ENCODE measurements at places on chromosomes 13 and 19.

DNA sequence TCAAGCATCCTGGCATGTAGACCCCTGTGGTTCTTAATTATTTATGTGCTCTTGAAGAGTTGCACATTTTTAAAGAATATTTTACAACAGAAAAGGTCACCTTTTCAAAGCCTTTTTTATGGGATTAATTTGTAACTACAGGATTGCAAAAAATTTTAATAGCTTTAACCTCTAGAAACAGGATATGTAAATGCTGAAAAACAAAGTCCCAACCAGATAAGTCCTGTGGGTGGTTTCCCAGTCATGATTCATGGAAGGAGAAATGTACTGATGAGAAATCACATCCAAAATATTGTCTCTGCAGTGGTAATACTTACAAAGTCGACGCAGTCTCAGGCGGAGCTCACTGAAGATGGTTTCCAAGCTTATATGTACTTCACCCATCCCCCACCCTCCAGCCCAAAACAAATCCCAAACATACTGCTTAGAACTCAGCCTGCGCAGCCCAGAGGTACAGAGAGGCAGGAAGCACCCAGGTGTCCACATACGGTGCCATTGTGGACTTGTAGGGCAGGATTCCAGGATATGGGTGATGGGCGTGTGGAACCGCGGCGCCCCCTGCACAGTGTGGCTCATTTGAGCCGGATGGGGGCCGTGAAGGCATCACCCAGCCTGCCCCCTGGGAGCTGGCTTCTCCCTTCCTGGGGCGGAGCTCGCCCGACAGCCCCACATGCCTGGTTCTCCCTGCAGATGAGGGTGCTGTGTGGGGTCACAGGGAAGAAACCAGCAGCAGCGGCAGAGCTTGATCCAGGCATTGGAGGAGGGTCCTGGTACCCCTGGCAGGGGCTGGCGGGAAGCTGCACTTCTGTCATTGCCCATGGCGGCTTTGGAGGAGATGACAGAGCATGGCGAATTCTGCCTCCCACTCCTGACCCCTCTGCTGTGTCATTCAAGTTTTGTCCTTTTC is 101.2 kb downstream of the ATP11A start:
- DNase-seq = no peak

DNA sequence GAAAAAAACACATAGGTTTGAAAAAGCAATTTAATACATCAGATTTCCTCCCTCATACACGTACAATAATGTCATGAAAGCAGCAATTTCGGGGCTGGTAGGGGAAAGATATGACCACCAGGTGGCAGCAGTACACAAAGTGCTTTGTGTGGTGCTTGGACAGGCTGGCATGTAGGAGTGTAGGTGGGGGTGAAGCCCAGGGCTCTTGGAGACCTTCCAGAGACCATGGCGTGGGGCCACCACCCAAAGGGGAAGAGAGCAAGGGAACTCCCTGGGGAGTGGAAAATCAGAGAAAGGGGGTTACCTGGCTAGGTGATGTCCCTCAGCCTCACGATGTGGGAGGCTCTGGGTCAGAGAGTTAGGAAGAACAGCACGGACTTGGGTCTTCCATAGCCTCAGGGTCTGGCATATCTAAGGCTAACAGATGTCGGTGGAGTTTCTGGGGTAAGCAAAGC is 11.8 kb upstream of the CCNA1 start:
- DNase-seq = peak; percentile 85

GRCh38 chr19:14530005-14530348 is 583 bp downstream of the TECR start:
- no peak for DNase-seq

- no peak for DNase-seq
These were observed 652.2 kb upstream of the PCDH20 start for GRCh38 chr13:62067821-62068220.

All from Ammon's horn (tissue), 1 donor.